ENCODE measurements at places on chromosomes 16 and 17.

DNA sequence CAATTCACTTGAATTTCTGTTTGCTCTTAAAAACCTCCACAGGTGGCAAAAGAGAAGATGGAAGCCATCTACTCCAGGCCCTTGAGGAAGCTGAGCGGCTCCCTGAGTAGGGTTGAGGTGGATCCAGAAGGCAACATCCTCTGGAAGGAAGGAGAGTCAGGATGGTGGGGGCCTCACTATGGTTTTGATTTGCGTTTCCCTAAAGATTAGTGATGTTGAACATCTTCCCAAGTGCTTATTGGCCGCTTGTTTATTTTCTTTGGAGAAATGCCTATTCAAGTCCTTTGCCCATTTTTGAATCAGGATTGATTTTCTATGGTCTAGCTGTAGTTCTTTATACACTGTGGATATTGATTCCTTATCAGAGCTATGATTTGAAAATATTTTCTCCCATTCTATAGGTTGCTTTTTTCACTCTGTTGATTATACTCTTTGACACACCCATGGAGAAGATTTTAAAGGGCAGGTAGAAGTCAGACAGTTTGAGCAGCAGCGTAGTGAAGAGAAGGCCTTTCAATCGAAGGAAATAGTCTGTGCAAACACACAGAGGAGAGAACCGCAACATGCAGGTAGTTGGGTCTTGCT lies 58.6 kb downstream of the WSB1 start:
- DNase-seq: no peak

DNA sequence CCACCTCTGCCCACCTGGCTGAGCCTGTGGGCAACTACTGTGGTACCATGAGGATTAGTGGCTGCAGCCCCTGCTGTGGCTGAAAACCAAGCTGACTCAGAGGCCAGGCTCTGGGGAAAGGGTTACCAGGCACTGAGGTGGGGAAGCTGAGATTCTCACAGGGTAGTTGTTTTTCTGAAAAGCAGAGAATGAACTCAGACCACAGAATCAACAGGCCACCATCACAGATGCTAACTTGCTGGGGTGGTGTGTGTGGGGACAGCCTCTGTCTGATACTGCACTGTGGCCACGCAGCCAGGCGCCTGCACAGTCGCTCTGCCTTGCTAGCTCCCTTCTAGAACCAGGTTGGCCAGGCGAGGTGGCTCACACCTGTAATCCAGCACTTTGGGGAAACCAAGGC lies 28.8 kb downstream of the NPLOC4 start:
- no peak for DNase-seq

- DNase-seq: no peak
Measured at GRCh38 chr17:69728816-69729215, 314.3 kb downstream of the MAP2K6 start.

DNA sequence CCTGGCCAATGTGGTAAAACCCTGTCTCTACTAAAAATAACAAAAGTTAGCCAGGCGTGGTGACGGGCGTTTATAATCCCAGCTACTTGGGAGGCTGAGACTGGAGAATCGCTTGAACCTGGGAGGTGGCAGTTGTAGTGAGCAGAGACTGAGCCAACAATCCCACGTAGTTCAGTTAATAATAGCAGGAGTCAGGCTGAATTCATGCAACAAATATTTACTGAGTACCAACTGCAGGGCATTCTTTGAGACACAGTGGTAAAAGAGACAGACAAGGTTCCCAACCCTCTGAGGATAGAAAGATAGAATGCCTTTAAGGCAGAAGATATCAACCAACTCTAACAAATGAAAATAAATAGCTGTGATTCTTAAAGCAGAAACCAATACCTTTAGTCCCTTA lies 39.1 kb downstream of the SPOP start:
- no peak for DNase-seq

GRCh38 chr16:89924297-89924924 lies 1.3 kb downstream of the TUBB3 start:
- no peak for DNase-seq

GRCh38 chr16:87956365-87957231 lies 5.4 kb downstream of the BANP start:
- DNase-seq: peak; percentile 43
